ENCODE measurements at places on chromosomes 11 and 22.

GRCh38 chr11:10091314-10092045 lies 202.5 kb downstream of the SBF2 start:
- no peak for DNase-seq

GRCh38 chr11:38538866-38539680 lies 1941.0 kb upstream of the RAG2 start:
- DNase-seq = no peak

GRCh38 chr11:396948-397548 lies 3.0 kb downstream of the PKP3 start:
- no peak for DNase-seq

DNA sequence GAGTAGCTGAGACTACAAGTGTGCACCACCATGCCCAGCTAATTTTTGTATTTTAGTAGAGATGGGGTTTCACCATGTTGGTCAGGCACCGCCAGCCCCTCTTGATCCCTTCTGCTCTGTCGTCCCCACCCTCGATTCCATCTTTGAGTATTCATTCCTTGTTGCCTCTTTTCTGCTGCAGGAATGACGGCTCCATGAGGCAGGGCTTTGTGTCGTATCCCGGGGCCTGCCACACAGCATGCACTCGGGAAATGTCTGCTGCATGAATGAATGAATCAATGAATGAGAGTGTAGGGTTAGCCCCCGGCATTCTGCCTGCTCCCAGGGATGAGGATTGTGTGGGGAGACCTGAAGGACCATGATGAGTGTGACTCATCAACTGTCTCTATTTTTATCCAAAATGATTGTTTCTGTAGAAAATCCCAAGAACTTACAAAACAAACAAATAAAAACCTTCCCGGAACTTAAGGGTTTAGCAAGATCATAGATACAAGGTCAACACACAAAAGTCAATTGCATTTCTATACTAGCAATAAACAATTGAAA lies 54.6 kb upstream of the SLC22A12 start:
- no peak for DNase-seq

GRCh38 chr22:42974223-42974622 lies 40.7 kb downstream of the PACSIN2 start:
- no peak for DNase-seq

DNA sequence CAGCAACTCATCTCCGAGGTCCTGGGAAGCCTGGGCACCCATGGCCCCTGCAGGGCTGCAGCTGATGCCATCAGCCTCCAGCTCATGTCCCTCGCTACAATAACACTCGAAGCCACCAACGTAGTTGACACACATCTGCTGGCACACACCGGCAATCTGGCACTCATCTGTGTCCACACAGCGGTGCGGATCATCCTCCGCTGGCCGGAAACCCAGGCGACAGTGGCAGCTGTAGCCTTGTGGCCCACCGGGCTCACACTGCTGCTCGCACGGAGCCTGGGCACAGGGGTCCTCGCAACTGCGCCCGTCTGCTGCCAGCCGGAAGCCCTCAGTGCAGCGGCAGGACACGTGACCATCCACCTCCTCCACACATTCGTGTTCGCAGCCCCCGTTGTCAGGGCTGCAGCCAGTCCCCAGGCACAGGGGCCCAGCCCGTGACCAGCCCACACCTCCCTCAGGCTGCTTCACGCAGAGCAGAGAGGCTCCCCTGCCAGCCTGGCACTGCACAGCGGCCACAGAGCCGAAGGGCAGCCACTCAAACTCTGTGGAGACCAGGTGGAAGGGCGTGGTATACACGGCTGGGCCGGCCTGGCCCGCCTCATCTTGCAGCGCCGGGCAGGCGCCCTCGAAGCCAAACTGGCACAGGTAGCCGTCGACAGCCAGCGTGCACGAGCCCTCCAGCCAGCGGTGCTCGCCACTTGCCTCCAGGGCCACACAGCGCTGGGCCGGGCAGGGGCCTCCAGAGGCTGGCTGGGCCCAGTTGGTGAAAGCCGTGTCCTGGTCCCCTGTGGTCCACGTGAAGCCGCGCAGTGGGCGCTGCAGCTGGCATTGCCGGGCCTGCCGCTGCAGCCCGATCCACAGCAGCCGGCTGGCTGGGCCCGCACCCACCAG lies 678 bp downstream of the CD248 start:
- DNase-seq = no peak

- no peak for DNase-seq
These were observed 126.7 kb upstream of the MTMR2 start for GRCh38 chr11:96050435-96051182.

Data from stimulated activated CD8-positive, alpha-beta memory T cell treated with anti-CD3 and anti-CD28 coated beads, Interleukin-4, amount 100 ng/mL, for 1 hour (primary cell).